Activated CD8-positive, alpha-beta T cell treated with anti-CD3 and anti-CD28 coated beads for 36 hours (primary cell): ENCODE measurements at places on chromosomes 12 and 14.

GRCh38 chr12:119713551-119714031 lies 45.7 kb downstream of the PRKAB1 start:
- no peak for DNase-seq

GRCh38 chr12:91370086-91370868 lies 187.7 kb upstream of the DCN start:
- DNase-seq = no peak

GRCh38 chr12:115806000-115806399 lies 471.5 kb downstream of the MED13L start:
- DNase-seq = no peak

DNA sequence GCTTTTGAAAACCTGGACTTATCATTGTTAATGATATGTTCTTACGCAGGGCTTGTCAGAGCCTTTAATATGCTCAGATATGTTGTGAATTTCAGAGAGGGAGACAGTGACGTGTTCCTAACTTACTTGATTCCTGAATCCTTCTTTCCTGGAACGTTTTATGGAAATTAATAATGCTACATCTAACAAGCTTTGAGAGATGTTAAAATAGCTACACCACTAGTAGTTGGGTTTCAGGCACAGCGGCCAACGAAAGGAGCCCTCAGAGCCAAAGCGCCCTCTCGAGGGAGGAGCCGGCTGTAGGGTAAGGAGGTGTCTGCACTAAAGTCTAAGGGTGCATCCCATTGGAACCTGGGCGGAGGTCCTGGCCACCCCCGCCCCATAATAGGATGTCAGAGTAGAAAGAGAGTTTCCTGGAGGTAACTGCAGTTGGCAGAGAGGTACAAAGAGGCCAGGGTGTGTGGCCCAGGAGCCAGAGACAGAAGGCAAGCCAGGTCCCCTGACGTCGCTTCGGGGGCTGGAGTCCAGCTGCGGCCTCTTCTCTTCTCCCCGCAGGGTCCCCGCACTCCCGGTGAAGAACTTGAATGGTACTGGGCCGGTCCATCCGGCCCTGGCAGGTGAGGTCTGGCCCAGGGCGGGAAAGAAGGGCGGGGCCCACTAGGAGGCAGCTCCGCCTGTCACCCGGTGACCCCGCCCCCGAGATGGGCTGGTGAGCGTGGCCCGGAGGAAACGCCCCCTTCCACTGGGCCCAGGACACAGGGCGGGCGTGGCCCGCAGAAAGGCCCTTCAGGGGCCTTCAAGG lies 36.3 kb downstream of the DTX1 start:
- no peak for DNase-seq

DNA sequence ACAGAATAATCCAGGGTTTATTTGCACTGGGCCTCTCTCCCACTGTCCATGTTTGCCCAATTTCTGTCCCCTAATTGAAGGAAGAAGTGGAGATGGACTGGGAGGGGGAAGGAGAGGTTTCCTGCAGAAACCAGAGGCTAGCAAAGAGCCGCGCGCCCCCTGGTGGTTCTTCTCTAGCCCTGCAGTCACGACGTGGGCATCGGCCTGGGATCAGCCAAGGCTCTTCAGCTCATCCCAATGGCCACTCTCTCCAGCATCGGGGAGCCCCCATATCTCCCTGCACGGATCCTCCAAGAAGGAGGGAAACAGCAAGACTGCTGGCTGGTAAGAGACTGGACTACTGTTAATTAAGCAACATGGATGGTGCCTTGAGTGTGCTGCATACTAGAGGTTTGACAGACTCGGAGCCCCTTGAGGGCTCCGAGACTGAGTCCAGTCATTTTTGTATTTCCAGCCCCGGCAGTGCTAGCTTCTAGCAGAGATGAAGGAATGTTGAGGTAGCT lies 18.7 kb downstream of the ZBTB39 start:
- peak; percentile 81 for DNase-seq

DNA sequence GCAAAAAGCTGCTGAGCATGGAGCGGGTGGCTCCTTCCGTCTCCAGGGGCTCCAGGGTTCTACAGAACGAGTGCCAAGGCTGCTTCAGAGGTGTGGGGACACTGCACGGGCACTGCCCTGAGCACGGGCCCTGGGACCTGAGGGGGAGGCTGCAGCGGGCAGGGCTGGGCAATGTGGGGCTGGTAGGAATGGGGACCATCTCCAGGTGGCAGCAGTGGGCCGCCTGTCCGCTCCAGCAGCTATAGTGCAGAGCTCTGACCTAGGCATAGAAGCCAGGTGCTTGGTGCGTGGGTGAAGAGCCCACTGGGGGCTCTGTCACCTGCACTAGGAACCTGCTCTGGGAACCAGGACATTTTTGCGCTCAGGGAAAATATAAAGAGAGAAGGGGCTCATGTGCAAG lies 22.3 kb downstream of the HDAC7 start:
- peak; percentile 56 for DNase-seq

DNA sequence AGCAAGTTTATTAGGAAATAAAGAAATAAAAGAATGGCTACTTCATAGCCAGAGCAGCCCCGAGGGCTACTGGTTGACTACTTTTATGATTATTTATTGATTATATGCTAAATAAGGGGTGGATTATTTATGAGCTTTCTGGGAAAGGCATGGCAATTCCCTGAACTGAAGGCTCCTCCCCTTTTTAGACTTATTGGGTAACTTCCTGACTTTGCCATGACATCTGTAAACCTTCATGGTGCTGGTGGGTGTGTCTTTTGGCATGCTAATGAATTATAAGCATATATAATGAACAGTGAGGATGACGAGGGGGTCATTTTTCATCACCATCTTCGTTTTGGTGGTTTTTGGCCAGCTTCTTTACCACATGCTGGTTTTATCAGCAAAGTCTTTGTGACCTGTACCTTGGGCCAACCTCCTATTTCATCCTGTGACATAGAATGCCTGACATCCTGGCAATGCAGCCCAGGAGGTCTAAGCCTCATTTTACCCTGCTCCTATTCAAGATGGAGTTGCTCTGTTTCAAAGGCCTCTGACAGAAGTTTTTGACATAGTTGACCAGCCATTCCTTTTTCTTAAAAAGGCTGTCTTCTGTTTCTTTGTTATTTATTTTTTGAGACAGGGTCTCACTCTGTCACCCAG lies 11.1 kb upstream of the PTGES3 start:
- no peak for DNase-seq

- DNase-seq = no peak
Measured at GRCh38 chr14:38941488-38941887, 161.5 kb downstream of the SEC23A start.

- DNase-seq = no peak
Measured at GRCh38 chr14:69554500-69554899, 20.2 kb downstream of the CCDC177 start.

- no peak for DNase-seq
Measured at GRCh38 chr14:26867171-26867757, 269.4 kb upstream of the NOVA1 start.

DNA sequence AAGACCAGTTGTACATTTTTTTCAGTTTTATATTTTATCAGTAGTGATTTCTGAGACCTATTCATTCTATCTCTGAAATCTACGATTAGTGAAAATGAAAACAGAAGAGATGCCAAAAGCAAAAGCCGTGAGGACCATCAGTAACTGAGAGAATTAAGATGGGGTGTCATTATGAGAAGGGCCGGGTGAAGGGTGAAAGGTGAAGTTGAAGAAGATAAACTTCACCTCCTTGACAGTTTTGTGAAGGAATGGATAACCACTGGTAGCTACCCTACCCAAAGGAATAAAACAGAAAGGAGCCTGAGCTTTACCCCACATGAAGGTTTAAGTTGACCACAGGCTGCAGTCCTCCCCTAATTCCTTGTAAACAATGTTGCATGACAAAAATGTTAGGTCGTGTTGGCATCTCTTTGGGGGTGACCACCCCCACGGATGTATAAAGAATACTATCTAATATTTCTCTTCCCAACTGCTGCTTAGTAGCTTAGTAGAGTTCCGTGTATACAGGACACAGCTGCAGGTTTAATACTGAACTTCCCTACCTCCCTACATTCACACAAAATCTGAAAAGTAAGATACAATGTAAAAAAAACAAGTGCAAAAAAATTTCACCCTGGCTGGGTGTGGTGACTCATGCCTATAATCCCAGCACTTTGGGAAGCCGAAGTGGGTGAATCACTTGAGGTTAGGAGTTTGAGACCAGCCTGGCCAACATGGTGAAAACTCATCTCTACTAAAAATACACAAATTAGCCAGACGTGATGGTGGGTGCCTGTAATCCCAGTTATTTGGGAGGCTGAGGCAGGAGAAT lies 23.9 kb downstream of the GPR19 start:
- DNase-seq = no peak

GRCh38 chr12:96948782-96949181 lies 41.7 kb downstream of the NEDD1 start:
- DNase-seq = no peak

- no peak for DNase-seq
Measured at GRCh38 chr12:105347499-105347898, 17.0 kb downstream of the C12orf75 start.

DNA sequence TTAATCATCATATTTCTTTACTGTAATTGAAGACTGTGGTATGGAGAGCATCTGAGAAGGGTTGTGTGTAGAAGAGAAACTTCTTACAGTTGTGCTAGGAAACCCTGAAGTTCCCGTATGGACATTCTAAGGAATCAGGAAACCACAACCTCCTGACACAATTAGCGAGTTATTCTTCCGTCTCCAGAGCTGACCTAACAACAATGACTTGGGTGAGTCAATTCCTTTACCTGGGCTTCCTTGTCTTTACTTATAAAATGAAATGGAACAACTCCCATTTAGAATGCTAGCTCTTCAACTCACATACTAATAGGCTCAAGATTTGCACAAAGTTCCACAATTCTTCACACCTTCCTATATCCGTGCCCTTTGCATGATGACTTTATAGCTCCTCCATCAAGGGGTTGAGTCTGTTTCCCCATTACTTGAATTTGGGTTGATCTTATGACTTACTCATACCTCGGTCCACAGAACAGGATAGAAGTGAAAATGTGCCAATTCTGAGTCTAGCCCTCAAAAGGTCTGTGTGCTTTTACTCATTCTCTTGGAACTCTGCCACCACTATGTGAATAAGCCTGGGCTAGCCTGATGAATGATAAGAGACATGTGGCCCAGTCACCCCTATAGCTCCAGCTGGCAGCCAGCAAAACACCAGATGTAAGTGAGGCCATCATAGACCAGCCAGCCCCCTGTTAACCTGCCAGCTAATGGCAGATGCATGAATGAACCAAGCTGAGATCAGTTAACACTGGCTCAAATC lies 459.4 kb downstream of the ETNK1 start:
- no peak for DNase-seq

- DNase-seq = peak; percentile 67
Measured at GRCh38 chr12:57276935-57277563, 26.1 kb upstream of the STAC3 start.

- DNase-seq = peak; percentile 54
Measured at GRCh38 chr12:54958048-54958658, 26.4 kb downstream of the TESPA1 start.

DNA sequence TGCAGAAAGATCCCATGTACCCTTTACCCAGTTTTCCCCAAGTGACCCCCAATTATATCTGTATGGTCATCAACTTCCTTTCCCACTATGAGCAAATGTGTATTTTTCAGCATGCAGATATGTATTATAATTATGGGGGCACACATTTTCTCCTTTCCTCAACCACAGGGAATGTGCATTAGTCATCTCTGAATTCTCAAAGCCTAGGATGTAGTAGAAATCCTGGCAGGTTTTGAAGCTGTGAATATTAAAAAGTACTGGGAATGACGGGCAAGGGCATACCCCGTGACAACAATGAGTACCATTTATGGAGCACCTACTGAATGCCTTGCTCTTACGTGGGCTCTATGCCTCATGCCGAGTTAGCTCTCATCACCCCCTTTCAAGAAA lies 71.5 kb downstream of the VWF start:
- no peak for DNase-seq

- no peak for DNase-seq
Measured at GRCh38 chr14:30958555-30959407, 66.7 kb upstream of the AP4S1 start.

DNA sequence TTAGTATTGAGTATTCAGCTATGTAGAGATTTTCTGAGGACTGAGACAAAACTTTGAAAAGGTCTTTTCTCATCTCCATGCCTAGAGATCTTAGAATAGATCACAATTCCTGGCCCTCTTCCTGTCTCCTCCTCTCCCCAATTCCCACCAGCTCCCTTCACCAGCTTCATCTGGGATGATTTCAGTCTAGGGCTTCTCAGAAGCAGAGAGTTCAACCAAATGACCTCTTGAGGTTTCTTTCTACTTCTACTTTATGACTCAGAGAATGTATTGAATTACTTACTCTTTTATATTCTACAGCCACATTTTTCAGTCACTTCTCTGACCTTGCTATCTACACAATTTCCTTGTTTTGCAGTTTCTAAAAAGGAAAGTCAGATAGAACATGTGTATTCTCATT lies 19.4 kb upstream of the SNX6 start:
- no peak for DNase-seq

GRCh38 chr12:95390932-95391331 lies 83.0 kb upstream of the METAP2 start:
- no peak for DNase-seq

- DNase-seq = no peak
Measured at GRCh38 chr14:103118663-103119404, 4.4 kb upstream of the TNFAIP2 start.

- no peak for DNase-seq
Measured at GRCh38 chr12:68114606-68115005, 44.9 kb downstream of the IFNG start.

- DNase-seq = peak; percentile 13
Measured at GRCh38 chr12:26195250-26195640, at the start of gene SSPN. TSS of gene SSPN (plus strand) at chr12:26195573. CDS start at chr12:26195673, 100 bp downstream.

DNA sequence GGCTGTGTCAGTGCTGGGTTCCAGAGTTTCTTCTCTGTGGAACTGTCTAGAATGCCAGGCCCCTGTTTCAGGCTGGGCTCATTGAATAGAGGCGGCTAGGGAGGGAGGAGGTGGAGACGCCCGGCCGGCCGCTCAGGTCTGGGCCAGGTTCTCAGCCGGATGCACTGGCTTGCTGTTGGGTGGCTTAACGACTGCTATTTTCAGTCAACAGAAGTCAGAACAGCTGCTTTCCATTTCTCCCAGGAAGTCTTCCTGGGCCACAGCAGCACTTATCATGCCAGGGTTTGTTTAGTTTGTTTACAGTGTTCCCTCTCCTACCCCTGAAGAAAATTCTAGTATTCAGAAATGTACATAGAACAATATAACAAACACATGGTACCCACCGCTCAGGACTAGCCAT lies 26.0 kb upstream of the VPS37B start:
- DNase-seq = no peak

- DNase-seq = no peak
Measured at GRCh38 chr14:74980731-74981461, 21.8 kb upstream of the EIF2B2 start.

DNA sequence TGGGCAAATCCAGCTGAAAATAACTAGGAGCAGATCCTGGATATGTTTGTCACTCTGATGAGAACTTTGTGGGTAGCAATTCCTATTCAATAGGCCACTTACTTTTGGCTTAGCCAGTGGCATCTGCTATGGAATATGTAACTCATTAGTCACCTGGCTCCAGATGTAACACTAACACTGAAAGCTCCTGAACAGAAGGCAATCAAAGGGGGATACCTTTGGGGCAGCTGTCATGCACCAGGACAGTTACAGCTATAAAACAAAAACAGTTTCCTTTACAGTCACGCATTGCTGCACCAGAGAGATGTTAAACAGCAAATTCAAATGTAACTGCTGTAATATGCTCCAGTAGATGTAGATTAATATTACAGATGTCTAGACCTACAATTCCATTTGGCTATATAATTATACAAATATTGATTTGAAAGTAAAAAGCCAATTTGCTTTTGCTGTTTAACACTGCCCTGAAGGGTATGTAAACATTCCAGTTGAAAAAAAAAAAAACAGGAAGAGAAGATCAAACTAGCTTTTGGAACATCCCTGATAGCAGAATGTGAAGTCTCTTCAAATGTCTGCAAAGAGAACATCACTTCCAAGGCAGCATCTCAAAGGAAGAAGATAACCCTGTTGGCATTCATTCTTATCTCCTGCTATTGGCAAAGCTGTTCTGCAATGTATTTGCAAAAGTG lies 18.4 kb downstream of the RACGAP1 start:
- DNase-seq = no peak
